Fibroblast of skin of right quadriceps (primary cell): ENCODE measurements at places on chromosomes 11 and 22.

GRCh38 chr11:75196426-75196825, 44.1 kb upstream of the TPBGL start:
- peak; percentile 3 for DNase-seq

GRCh38 chr11:78168539-78169477, 19.6 kb downstream of the KCTD21 start:
- peak; percentile 85 for DNase-seq

- peak; percentile 47 for DNase-seq
Measured at GRCh38 chr11:57515332-57516060, at the start of gene SLC43A1. Gene SLC43A1 (minus strand): TSS chr11:57515702. CDS start chr11:57514111, 1,591 bp downstream.

GRCh38 chr11:83257761-83258168, 28.4 kb downstream of the CCDC90B start:
- DNase-seq = peak; percentile 31

DNA sequence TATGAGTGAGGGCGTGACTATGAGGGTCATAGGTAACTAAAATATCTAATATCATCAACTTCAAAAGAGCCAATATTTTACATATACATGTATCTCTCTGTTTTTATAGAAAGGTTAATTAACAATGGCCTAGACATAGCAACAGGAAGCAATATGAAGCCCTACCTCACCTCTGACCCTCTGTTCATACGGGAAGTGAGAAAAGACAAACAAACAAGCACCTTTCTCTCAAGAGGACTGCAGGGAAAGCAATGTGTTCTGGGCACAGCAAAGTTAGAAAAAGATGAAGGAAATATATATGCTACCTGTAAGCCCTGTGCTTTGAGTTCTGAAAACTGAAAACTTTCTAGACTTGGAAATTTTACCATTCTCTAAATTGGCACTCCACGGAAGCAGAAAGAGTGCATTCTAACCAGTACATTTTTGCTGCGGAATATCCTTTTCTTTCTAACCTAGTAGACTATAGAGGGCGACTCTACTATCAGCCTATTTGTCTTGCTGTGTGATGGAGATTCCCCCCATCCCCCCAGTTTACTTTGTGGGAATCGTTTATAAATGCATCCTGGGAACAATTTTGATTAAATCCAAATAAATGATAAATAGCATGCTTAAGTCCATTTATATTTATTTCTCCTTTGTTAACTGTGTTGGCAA, 830.4 kb upstream of the FAT3 start:
- no peak for DNase-seq

DNA sequence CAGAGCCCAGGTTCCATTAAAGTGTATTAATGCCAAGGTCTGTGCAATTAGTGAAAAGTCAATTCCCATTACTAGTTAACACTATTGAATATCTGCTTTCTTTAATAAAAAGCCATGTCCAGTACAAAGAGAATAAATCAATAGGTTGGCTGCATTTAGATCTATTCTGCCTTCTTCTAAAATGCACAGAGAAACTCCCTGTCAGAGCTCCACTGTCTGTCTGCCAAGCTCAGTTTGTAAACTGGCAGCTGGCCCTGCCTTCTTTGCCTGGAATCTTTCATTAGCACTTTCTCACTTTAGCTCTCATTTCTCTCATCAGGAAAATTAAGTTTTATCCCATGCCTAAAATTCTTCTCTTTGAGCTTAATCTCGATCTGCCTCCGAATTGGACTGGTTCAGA, 35.6 kb downstream of the ARL14EP start:
- DNase-seq = no peak

- no peak for DNase-seq
Measured at GRCh38 chr11:88327061-88327460, 10.5 kb downstream of the CTSC start.
